ENCODE measurements at places on chromosomes 5 and 9.

DNA sequence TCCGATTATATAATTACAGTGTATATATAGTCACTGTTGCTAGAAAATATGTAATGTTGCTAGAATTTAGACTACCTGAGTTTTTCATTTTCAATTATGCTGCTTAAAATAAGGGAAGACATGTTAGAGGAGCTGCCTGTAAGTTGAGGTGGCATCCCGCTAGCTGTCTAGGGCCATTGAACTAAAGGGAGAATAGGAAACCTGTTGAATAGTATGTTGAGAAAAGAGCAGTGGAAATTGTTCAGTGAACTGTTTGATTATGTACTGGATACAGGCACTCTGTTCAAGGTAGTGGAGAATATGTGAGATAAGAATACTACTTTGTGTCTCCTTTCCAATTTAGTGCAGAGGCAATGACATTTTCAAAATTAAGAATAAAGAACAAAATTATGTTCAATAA lies 89.6 kb downstream of the CSNK1G3 start:
- DNase-seq = no peak

GRCh38 chr5:95644351-95645042 lies 2.1 kb upstream of the RFESD start:
- peak; percentile 58 for DNase-seq

DNA sequence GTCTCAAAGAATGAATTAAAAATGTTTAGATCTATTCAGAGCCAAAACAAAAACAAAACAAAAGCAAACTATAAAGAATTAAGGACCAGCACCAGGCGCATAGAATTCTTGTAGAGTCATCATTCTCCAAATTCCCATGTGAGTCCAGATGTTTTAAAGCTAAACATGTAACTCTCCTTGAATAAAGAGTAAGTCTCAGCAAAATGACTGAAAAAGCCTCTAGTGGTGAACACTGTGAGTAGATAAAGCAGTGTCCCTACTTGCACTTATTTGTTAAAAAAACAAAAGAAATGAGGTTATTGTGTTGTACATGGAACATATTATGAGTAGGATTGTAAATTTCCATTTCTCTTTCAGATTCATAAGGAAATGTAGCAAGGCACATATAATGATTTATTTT lies 44.0 kb downstream of the NNT start:
- no peak for DNase-seq

DNA sequence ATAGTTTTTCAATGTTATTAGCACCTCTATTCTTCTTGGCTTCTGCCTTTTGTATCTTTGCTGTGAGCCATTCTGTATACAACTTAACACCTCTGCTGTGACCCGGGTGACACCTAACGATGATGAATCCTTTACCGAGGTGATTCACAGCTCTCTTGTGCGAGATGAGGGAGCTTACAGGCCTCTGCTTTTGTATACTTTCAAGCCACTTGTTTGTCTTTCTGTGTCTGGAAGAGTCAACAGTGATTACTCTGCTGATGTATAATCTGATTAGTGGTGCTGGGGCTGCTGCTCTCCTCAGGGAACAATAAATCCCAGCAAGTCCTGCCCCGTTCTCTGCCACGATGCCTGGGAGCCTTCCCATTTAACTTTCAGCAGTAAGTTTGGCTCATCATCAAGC lies 442.9 kb upstream of the SGCD start:
- peak; percentile 37 for DNase-seq

DNA sequence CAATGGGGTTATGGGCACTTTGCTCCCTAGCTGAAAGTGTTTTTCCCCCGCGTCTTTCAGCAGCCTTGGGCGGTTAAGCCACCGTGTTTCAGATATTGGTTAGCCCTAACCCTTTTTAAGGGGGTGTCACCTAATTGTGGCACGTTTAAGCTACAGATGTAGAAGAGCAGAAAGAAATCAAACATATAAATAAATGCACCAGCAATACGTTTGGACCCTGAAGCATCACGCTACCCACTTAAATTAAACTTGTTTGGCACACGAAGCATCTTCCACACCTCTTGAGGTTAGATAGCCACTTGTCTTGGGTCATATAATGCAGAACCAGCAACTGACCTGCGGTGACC lies 768 bp downstream of the YTHDC2 start:
- DNase-seq = no peak

DNA sequence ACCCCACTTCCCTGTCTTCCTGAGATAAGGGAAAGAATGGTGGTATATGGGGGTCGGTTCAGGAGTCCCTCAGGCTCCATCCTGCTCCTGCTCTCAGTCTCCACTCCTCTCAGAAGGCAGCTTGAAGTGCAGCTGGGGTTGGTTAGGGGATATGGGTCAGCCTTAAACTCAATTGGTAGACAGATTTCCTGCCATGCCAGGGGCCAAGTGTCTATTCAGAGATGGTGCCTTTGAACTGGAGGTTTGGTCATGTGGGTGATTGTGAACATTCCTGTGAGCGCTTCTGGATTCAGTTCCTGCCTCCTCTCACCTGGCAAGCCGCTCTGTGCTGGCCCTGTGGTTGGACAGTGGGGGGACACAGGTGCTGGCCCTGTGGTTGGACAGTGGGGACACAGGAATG lies 35.1 kb downstream of the CACNA1B start:
- no peak for DNase-seq

GRCh38 chr5:177458912-177459350 lies 12.3 kb downstream of the PRR7 start:
- peak; percentile 76 for DNase-seq

GRCh38 chr9:37300620-37301019 lies 121.9 kb upstream of the GRHPR start:
- DNase-seq = no peak

DNA sequence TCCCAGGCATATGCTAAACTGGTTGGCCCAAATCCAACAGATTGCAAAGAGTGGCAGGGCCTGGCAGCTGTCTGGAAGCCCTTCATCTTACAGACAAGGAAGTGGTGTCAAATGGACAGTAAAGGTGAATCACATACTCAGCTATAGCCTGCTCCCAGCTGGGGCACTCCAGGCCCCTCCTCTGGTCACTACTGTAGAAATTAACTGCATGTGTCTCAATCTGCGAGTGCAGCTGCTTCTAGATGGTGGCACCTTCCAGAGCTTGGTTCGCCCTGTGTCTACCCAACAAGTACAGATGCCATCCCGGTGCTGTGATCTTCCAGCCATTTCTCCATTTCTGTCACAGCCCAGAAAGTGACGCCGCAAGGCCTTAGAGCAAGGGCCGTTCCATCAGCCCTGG lies 50.2 kb downstream of the OTULIN start:
- DNase-seq = no peak

DNA sequence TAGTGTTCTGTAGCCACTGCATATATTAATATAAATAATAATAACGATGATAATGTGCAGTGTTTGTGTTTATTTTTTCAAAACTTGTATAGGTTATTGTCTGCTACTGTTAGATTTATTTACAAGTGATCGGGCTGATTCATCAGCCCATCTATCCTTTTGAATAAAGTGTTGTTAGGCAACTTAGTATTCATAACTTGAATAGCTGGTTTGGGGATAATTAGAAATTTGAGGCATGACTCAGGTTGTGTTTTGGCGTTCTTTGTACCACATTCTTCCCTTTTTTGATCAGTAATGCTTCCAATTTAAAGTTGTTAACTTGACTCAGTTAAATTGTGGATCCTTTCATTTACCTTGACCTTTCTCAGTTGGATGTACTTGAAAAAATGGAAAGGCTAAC lies 69.7 kb downstream of the FOCAD start:
- DNase-seq = no peak

GRCh38 chr9:89760123-89760522 lies 155.3 kb downstream of the GADD45G start:
- no peak for DNase-seq

DNA sequence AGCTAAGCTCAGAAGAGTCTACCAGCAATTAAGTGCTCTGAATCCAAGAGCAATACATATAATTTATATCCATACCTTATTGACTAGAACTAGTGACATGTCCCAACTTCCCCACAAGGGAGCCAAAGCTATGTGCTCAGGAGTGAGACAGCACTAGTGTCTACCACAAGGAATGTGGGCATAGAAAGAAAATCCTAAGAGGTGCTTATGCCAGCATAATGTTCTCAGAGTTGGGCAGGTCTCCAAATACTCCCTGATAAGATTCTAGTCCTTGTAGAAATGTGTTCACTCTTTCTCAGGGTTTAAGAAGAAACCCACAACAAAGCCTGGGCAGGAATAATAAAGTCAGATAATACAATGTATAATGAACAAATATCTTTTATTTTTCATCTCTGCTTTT lies 275.1 kb downstream of the BRINP1 start:
- DNase-seq = no peak

GRCh38 chr5:88480245-88480644 lies 211.6 kb upstream of the TMEM161B start:
- DNase-seq = no peak

- DNase-seq = no peak
Measured at GRCh38 chr5:108238461-108238860, 143.4 kb downstream of the FBXL17 start.

- DNase-seq = no peak
Measured at GRCh38 chr9:18906656-18907395, 126.2 kb downstream of the SAXO1 start.

DNA sequence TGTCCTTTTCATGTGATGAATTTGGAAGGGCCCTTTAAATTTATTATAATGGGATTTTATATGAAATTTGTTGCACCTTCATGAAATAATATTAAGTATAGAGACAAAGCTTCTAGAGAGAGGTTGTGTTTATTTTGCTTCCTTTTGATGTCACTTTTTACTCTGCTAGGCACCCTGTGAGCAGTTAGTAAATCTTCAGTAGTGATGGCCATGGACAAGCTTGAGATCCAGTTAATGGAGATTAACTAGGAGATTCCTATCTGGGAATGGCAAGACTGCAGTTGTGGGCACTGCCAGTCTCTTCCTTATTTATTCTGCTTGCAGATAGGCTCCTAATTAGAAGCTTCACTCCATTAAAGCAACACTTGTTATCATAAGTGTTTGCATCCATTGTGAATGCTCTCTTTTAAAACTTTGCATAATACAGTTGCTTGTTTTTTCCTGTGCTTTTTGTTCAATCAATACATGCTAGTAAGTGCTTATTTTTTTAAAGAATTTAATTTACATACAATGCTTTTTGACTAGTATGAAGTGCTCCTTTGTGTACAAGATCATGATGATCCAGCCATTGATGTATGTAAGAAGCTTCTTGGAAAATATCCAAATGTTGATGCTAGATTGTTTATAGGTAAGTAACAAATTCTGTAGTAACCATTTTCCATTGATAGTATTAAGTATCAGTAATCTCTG lies 25.9 kb downstream of the UGCG start:
- DNase-seq = no peak

GRCh38 chr9:24293386-24293785 lies 252.3 kb downstream of the IZUMO3 start:
- DNase-seq = no peak

DNA sequence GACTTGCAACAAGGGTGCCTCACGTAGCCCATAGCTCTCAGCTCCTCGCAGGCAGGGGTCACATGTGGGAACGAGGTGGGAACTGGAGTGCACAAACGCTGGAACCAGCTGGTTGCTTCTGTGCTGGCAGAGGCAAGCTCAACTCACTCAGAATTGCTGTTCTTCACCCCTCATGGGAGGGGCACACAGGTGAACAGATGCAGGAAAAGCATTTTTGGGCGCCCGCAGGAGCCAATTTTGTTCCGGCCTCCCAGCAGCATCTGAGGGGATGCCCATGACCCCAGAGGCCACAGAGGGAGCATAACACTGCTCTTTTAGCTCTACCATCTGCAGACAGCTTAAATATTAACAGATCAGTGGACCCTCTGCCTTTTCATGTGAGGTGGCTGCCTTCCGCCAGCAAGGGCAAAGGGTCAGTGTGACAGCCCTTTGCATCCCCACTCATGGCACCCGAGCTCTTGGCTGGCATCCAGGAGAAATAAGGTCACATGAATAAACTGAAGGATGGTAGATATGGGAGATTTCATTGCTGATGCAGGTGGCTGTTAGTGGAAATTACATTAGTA lies 196.2 kb downstream of the SLCO4C1 start:
- DNase-seq = no peak

- no peak for DNase-seq
Measured at GRCh38 chr5:108321341-108321740, 60.6 kb downstream of the FBXL17 start.

DNA sequence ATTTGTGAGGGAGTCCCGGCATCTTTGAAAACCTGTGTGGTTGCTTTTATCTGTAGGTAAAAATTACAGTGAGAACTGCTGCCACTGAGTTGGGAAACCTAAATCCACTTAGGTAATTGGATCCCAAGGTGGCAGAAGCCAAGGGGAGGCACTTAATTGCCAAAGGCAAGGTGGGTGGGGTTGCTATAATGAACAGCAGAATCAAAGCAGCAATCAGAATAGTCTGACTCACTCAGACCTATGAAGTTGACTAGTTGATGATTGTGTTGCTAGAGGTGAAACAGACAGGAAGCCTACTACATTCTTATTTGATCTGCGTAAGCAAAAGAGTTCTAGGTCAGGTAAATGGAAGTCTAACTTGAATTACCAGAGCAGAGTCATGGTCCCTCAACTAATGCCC lies 17.3 kb upstream of the BICD2 start:
- no peak for DNase-seq

- DNase-seq = no peak
Measured at GRCh38 chr5:10301266-10301665, 6.4 kb downstream of the CMBL start.
